ENCODE measurements at places on chromosomes 16 and 17.

DNA sequence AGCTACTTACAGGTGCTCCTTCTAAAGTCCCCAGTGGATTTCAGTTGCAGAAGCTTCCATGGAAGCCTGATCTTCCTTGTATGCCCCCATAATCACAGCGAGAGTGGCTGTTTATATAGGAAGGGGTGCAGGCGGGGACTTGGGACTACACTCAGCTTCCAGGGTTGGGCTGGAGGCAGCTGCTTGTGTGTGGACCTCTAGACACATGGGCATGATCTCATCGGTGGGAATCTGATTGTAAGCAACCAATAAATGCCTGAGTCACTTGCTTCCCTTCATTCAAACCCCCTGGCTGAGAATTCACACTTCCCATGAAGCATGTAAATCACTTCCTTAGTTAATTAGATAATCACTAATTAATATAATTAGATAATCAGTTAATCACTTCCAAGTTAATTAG lies 1.0 kb upstream of the KRT20 start:
- peak; percentile 72 for DNase-seq

DNA sequence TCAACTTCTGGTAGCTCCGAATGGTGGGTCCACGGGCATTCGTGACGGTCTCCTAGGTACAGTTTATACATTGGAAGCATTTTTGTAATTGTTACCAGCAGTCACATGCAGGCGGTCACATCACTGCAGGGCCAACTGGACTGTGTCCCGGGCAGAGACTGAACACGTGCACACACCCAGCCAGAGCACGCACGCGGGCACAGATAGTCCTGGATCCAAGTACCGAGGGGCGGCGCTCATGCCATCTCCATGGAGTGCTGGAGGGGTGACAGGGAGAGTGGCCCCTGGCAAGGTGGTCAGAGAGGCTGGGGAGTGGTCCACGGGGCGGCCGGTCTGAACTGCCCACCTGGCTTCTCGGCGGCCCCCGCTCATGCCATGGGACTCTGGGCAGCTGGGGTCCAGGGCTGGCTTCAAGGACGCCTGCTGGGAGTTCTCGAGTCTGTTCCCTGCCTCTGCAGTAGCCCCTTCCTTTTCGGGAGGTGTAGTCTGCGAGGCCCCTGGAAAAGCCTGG lies 34.2 kb downstream of the BAIAP2 start:
- DNase-seq, result no peak

GRCh38 chr17:77905266-77905665 lies 53.2 kb upstream of the TNRC6C start:
- no peak for DNase-seq

DNA sequence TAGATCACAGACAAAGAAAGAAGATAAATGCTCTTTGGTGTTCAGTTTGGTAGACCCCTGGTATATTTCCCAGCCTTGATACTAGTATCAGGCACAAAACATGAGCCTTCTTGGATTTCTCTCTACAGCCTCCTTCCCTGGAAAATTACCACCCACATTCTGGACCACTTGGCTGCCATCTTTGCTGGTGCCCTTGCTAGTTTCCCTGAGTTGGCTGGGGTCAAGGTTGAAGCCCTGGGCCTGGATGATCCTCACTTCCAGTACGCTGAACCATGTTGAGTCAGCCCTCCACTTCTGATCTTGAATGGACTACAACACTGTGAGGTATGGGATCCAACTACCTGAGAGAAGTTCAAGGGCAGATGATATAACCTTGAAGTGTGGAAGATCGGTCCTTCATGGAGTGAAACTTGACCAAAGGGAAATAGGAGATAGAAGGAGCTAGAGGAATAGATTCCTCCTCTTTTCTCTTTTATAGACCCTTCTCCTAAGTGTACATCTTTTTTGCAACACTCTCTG lies 501.4 kb downstream of the TMEM114 start:
- DNase-seq, result no peak

GRCh38 chr16:84105948-84106740 lies 10.6 kb downstream of the MBTPS1 start:
- no peak for DNase-seq

DNA sequence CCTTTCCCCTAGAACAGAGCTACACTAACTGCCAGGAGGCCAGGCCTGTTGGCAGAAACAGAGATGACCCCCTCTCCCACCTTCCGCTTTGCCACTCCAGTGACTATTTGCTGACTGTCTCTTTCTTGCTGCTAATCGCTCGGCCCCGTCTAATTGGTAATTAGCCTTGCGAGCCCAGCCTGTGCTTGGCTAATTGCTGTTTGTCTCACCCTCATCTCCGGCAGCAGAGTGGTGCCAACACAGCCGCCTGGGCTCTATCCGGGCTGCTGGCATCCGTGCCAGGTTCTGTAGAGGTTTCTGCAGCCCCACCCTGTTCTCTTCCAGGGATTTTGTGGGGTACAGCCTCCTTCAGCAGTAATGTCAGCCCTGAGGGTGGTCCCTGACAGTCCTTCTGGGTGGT lies 27.4 kb upstream of the PHB1 start:
- no peak for DNase-seq

DNA sequence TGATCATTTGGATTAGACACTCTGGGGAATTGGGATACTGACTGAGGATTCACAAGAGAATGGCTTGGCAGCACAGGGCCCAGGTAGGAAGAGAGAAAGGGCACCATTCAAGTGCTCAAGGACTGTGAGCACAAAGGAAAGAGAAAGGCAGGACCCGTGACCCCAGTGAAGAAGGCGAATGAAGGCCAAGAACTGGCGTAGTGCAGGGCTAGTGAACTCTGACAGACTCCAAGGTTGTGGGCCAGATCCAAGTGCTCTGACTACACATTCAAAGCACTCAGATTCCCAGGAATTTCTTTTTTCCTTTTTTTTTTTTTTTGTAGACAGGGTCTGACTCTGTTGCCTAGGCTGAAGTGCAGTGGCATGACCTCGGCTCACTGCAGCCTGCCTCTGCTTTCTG lies 5.0 kb downstream of the GTF3C1 start:
- DNase-seq, result no peak

DNA sequence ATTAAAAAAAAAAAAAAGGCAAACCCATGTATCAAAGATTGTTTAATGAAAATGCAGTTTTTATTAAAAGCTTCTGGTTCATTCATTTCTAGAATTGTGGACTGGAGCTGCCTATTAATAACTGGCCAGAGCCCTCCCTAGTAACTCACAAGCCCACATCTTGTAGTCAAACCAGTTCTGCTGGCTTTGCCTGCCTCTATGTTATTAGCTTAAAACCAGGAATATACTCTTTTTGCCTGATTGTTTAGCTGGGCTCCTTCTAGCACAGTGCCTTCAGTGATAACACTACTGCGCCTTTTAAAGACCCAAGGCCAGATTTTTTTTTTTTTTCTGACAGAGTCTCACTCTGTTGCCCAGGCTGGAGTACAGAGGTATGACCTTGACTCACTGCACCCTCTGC lies 26.0 kb downstream of the TAC4 start:
- no peak for DNase-seq

All from ELR (cell line).